HS-27A (cell line): ENCODE measurements at places on chromosomes 6 and 20.
A peak's percentile ranks its signal among the peaks of the same experiment; 100 is the strongest.

- DNase-seq: no peak
Observed at GRCh38 chr6:41996997-41997396, 53.3 kb upstream of the TAF8 start.

DNA sequence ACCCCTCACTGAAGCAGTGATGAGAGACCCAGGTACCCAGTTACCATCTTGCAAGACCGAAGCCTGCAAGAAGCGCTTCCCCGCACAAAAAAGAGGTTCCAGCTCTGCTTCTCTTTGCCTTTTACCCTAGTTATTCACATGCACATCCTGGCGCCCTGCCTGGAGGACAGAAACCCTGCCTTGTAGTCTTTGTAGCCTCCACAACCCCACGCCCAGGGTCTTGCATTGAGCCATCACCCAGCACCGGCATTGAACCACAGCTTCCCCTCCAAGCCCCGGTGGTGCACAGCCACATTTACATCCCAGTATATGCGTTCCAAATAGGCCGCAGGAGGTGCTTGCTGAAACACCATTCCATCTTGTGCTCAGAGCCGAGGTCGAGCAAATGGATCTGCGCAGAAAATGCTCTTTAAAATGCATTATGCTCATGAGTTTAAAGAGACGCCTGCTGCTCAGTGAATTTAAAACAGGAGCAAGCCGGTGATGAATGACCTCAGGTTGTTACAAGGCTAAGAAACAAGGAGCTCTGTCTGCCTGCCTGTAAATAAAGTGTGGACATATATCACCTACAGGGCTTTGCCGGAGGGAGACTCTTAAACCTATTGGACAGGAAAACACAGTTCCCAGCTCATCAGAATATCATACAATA lies 61.7 kb downstream of the GNAS-AS1 start:
- no peak for DNase-seq

- no peak for DNase-seq
Observed at GRCh38 chr20:59671661-59672471, 67.5 kb downstream of the PHACTR3 start.

DNA sequence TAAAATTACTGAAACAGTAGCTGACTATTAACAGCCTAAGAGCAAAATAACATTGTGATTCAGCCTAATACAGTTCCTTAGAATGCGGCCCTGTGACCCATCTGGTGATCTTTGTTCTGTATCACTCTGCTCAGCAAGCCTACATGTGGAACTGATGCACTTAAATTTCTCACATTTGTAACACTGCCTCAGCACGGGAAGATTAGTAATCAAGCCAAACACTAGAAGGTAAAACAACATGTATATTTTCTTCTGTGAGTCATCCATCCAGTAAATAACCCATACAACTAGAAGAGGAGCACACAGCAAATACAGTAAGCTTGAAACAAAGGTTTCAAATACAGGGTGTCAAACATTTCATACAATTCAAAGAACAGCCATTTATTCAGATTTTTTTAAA lies 189.7 kb upstream of the NOX3 start:
- DNase-seq: no peak

- no peak for DNase-seq
Observed at GRCh38 chr20:10596710-10597121, 77.1 kb downstream of the JAG1 start.

GRCh38 chr20:50221501-50222308 lies 31.1 kb downstream of the CEBPB start:
- DNase-seq: peak; percentile 60

DNA sequence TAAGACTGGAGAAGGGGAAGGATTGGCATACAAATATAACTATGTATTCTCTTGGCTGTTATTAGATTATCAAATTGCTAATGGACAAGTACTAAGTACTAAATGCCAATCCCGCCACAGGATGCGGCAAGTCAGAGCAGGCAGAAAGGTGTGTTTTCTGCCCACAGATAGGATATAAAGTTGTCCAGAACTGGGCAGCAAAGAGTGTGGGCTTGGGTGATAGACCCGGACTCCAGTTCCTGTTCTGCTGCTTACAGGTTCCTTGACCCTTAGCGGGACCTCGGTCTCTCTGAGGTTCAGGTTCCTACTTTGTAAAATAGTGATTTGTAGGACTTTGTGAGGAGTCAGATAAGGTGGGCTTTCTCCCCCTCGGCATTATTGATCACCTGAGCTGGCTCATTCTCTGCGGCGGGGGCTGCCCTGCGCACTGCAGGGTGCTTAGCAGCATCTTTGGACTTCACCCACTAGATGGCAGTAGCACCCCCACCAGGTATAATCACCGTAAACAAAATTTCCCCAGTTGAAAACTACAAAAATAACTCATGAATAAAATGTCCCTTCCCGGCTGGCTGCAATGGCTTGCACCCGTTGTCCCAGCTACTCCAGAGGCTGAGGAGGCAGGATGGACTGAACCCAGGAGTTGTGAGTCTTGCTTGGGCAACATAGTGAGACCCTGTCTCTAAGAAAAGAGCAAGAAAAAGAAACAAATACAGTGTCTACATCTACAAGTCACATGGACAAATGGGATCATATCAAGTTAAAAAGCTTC lies 193.1 kb downstream of the DOK5 start:
- DNase-seq: no peak

DNA sequence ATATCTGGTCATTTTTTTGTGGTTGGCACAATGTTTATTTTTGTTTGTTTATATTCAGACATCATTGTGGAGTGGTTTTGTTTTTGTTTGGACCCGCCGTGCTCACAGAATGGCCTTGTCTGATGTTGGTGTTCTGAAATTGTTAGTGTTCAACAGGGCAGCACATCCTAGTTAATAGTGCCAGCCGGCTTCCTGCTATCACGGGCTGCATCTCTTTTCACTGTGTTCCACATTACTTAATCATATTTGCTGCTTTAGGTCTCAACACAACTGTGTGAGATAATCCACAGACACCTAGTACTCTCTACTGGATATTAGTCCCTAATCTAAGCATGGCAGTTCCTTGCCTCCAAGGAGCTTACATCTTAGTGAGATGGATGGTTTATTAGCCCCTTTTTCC lies 2.8 kb upstream of the EIF2S2 start:
- DNase-seq: no peak

- peak; percentile 92 for DNase-seq
Observed at GRCh38 chr6:155314773-155315515, 660 bp upstream of the TFB1M start.

GRCh38 chr6:159106627-159107241 lies 61.9 kb upstream of the TAGAP start:
- DNase-seq: peak; percentile 54

DNA sequence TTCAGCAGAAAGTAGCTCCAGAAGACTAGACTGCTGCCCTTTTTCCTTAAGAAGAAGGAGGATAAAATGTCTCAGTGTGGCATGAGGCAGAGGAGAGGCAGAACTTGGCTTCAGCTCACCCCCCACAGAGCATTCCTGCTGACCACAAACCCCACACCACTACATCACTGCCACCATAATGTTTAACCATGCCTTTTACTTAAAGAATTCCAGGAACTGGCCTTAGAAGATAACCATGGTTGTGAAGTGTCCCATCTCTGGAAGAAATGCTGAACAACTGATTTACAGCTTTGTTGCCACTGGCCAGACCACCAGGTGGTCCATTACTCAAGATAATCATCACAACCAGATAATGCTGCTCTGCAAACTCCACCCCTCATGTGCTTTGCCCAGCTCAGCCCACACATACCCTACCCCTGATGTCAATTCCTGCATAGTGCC lies 154.1 kb downstream of the CD24 start:
- DNase-seq: peak; percentile 17

DNA sequence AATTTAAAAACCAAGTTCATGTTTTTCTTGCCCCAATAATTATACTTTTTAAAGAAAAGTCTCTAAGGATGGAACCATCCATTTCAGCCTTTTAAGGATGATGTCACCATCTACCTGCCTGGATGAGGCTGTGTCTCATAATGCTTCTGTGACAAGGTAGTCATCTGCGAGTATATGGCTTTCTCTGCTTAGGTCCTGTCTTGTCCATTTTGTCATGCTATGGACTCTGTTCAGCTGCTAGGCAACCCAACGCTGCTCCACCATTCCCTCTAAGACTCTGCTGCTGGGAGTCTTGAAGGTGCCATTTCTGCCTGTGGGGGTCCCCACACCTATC lies 459.8 kb upstream of the RUNX2 start:
- DNase-seq: no peak

- DNase-seq: peak; percentile 40
Observed at GRCh38 chr6:140744659-140745320, 1370.3 kb upstream of the CITED2 start.

DNA sequence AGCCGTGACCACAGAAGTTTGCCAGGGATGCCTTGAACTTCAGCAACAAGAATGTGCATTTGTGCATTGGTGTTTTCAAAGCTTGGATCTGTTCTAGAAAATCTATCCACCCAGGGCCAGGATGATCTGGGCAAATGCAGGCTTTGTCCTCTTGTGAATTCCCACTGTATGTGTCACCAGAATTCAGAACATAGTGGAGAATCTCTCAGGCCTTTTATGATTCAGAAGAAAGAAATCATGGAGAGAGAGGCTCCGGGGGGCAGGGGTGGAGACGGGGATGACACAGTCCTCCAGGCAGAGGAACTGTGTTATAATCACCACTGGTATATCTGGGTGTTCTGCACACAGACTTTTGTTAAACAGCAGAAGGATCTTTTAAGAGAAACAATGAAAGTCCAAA lies 304.1 kb downstream of the CDH4 start:
- no peak for DNase-seq

- peak; percentile 86 for DNase-seq
Observed at GRCh38 chr20:324177-325044, 941 bp upstream of the SOX12 start.

- DNase-seq: no peak
Observed at GRCh38 chr6:122947355-122947754, 48.7 kb upstream of the CLVS2 start.

DNA sequence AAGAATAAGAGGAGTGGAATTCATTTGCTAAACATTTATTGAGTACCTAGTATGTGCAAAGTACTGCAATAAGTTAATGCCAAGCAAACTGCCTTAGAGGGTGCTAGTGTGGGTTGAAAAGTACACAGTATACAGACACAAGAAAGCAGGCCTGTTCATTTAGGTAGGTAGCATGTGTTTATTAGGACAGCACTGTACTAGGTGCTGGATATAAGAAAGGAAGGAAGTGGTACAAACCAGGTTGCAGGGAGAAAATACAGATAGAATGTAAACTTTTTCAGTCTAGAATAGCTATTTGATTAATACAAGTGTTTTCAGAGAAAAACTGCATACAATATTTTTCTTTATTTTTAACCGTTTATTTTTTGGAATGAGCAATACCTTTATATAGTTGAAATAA lies 68.1 kb downstream of the PHF20 start:
- no peak for DNase-seq

DNA sequence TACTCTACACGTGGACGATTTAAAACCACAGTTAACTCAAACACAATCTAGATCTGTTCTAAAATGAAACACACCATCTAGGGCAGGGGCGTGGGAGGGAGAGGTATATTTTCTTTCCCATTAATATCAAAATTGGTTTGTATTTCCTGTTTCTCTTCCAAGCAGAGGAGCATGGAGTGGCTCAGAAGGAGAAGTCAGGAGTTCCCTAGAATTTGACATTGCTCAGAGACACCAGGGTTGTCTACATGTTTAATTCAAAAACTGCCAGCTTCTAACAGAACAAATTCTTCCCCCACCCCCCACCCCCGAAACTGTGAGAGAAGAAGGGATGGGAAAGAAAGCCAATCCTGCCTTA lies 2.3 kb downstream of the PREX1 start:
- no peak for DNase-seq

DNA sequence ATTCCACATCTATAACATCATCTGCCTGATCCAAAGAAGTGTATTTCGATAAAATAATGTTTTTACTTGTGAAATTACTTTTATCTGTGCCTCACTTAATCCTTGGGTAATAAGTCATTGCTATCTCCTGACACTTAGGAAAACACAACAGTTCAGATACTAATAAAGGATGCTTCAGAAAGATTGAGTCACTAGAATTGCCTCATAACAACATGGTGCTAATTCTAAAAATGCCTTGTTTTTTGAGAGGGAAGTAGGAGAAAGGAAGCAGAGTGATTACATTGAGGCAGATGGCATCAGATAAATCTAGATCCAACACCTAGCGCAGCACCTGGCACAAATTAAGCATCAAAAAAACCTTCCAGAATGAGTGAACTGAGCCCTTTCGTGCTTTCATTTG lies 69.0 kb downstream of the NCOA7 start:
- DNase-seq: no peak

- DNase-seq: no peak
Observed at GRCh38 chr6:137740967-137741761, 125.9 kb upstream of the TNFAIP3 start.

DNA sequence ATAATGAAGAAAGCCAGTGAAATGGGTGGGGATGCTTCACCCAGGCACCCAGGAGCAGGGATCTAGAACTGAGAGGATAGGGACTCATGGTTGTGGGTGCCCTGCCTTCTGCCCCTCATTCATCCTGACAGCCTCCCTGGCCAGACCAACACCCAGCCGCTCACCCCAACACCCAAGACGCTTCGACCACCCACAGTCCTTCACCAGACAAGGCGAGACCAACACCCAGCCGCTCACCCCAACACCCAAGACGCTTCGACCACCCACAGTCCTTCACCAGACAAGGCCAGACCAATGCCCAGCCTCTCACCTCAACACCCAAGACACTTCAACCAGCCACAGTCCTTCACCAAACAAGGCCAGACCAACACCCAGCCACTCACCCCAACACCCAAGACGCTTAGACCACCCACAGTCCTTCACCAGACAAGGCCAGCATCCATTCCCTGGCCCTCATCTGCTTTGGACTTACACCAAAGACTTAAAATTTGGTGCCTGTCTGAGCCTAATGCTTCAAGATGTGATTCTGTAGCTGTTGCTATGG lies 131.5 kb downstream of the ANKRD60 start:
- no peak for DNase-seq

DNA sequence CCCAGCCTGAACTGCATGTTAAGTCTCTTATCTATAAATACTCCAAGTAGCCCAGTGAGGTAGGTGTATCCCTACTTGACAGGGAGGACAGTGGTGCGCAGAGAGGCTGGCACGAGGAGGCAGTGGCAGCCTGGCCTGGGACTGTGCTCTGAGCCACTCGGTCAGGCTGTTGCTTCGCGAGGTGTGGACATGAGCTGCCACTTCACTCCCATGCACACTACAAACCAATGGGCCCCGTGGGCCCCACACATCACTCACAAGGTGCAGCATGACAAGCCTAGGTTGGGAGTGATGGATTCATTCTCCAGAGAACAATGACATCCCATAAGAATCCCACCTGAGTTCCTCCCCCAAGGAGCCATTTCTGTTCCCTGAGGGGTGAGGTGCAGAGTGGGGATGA lies 54.9 kb downstream of the TMEM242 start:
- DNase-seq: no peak

- no peak for DNase-seq
Observed at GRCh38 chr6:150299873-150300485, 68.8 kb upstream of the IYD start.
